ENCODE measurements at places on chromosomes 5 and 9. TPM values are rescaled to one million over a fixed set of nuclear protein-coding genes. Genes with fewer than 3 reads are reported as not detected.

The KIF2A gene
- 30.3 TPM for total RNA-seq

The TMEM174 gene
- total RNA-seq: not detected

The PAIP2 gene
- total RNA-seq: 86.6 TPM

The CD274 gene
- total RNA-seq: 0.52 TPM

The RALGDS gene
- total RNA-seq: 26.1 TPM

The TRPM3 gene
- total RNA-seq: 1.6 TPM

The IL5 gene
- total RNA-seq: not detected

The CDH9 gene
- not detected for total RNA-seq

The IL13 gene
- total RNA-seq: not detected

The LIX1 gene
- 0.52 TPM for total RNA-seq

All from skeletal muscle tissue (tissue), 5 donors.